NCI-H187 (cell line): ENCODE measurements at places on chromosomes 11 and 22.

DNA sequence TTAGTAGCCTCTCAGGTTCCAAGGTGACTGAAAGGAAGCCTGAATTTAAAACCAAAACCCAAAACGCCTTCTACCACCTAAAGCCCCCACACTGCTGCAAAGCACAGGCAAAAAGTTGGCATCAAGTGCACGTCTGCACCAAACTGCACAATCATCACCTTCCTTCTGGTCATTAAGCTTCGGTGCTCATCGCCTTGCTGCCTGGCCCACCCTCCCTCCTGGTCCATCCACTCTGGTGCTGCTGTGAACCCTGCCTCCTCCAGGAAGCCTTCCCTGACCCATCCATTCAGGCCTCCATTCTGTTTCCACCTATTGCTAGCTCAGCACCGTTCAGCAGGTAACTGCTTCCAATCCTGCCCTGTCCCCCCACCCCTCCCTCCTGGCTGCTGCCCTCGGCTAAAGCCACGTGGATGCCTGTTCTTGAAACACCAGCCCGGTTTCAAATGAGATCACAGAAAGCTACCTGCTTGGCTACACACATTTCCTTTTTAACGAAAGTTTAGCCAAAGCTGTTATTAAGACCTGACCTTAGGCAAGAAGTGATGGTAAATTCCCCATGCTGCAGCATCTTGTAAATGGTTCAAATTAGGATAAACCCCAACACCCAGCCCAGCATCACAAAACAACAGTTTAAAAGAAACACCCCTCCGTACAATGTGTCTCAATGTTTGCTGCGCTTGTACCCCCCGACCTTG, 53.8 kb upstream of the CD5 start:
- DNase-seq, result no peak

DNA sequence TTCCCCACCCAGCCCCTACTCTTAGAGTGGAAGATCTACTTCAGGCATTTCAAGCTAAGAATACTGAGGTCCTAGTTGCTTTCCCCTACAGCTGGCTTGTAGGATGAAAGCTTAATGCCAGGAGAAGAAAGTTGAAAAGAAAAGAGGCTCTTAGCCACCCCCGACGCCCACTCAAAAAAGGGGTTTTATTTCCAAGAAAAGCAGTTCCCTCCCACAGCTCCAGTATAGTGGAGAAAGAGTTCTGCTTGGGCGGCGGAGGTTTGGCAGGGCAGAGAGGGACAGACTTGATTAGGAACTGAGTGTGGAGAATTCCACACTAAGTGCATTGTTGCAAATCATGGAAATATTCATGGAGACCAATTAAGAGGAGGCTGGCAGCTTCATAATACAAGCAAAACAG, 470.9 kb downstream of the ETS1 start:
- no peak for DNase-seq

GRCh38 chr22:17770180-17771077, 3.8 kb downstream of the BID start:
- DNase-seq, result no peak

DNA sequence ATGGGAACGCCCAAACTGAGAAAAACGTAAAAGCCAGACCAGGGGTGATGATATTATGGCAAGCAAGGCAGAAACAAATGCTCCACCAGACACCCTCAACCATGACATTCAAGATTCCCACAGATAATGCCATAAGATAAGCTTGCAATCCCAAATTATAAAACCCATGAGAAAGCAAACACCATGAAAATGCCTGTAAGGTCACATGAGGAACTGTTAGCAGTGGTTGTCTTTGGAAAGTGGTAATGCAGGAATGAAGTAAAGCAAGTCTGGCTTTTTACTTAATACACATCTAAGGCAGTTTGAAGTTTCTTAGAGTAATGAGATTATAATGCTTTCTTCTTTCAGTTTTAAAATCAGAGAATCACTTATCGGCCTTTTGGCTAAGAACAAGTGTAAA, 111.0 kb downstream of the MN1 start:
- no peak for DNase-seq

DNA sequence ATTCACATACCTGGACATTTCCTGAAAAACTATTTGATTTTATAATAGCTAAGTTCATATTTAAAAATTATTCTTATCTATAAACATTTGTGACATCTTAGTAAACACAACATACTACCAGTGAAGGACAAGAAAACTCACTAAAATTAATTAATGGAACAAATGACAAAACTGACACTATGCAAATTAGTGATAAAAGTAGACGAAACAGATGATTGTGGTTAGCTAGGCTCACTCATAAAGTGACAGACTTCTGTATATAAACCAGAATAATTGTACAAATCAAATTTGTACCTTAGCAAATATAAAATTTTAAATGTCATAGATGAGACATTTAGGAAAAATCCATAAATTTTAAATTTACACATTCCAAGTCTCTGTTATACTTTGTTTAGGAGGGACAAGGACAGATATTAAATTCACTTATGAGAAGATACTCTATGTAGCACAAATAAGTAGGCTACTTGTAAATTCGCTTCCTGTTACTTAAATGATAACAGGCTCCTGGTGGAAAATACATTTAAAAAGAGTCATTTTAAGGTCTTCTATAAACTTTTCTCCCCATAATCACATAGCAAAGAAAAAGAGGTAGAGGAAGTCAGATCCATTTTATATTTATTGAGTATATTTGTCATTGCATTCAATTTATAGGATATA, 81.2 kb downstream of the KIF18A start:
- no peak for DNase-seq

GRCh38 chr11:44848203-44848962, 102.3 kb downstream of the TP53I11 start:
- no peak for DNase-seq

DNA sequence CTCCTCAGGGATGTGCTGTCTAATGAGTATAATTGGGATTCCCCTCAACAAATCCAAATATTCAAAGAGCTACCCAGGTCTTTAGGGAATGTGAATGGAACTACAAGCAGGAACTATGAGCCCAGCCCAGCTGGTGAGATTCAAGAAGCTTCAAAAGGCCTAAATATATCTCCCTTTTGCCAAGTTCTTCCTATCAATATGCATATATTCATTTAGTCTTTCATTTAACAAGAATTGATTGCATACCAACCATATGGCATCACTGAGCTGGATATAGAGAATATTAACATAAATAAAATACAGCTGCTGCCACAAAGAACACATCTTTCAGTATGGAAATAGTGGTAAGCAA, 58.9 kb upstream of the PRSS23 start:
- no peak for DNase-seq

GRCh38 chr22:27022274-27022895, 365.0 kb downstream of the MIAT start:
- no peak for DNase-seq

- no peak for DNase-seq
Measured at GRCh38 chr22:38262051-38262795, 10.6 kb downstream of the TMEM184B start.

DNA sequence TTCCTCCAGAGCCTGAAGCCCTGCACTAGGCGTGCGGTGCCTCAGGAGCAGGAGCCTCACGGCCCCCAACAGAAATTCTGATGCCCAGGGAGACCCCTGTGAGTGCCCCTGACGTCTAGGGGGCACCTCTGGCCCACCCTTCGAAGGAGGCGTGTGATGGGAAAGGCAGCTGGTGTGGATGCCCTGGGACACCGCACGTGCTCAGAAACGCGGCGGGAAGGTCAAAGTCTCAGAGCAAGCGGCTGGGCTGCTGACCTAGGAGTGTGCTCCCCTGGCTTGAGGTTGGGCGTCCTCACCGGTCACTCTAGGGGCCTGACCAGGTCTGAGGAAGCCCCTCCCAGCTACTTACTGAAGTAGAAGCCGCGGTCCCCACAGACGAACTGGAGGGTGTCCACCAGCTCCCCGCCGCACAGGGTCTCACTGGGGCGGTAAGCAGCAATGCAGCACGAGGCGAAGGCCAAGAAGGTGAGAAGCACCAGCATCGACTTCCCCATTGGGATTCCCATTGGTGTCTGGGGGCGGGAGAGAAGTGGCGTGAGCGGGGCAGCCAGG, 4.1 kb downstream of the IGF2 start:
- no peak for DNase-seq

- no peak for DNase-seq
Measured at GRCh38 chr11:102780491-102780918, at the start of gene MMP10. MMP10 (minus strand) TSS chr11:102780628; CDS start chr11:102780591, 37 bp downstream.

- no peak for DNase-seq
Measured at GRCh38 chr11:61569701-61570100, 11.2 kb downstream of the SYT7 start.

DNA sequence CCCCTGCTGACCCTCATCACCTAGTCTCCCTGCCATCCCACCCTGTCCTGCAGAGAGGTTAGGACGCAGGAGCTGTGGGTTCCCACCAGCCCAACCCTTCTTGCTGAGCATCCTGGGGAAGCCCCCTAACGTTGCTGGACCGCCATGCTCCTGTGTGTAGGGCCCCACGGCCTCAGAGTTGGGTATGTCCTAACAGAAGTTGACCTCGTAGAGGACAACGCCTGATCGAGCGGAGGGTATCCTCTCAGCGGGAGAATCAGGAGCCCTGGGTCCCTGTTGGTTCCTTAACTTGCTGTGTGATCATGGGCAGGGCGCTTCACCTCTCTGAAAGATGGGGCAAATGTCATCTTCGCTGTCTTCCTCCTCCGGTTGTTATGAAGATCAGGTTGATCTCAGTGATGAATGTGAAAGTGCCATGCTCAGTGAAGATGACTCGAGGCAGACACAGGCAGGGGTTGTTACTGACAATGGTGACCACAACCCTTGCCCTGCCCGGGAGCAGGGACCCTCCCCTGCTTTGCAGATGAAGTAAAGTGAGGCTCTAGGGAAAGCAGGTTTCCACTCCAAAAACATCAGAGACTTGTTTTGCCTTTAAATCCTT, 19.3 kb upstream of the CD5 start:
- DNase-seq, result no peak

- DNase-seq, result no peak
Measured at GRCh38 chr11:123065621-123066020, 3.7 kb upstream of the HSPA8 start.

DNA sequence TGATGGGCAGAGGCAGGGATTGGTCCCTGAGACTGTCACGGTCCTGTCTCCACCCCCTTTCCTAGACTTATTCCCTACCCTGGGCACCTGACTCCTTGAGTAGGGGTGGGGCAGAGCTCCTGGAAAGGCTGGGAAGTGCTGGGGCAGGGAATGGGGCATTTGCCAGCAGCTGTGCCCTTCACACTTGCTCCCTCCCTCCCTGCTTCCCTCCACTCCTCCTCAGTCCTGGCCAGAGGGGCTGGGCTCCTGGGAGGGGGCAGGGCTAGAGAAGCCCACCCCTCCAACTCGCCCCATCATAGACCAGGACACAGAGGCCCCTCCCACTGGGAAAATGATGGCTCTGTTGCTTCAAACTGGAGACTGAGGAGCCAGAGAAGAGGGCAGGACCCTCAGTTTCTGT, 11.6 kb downstream of the SCN2B start:
- DNase-seq, result no peak

DNA sequence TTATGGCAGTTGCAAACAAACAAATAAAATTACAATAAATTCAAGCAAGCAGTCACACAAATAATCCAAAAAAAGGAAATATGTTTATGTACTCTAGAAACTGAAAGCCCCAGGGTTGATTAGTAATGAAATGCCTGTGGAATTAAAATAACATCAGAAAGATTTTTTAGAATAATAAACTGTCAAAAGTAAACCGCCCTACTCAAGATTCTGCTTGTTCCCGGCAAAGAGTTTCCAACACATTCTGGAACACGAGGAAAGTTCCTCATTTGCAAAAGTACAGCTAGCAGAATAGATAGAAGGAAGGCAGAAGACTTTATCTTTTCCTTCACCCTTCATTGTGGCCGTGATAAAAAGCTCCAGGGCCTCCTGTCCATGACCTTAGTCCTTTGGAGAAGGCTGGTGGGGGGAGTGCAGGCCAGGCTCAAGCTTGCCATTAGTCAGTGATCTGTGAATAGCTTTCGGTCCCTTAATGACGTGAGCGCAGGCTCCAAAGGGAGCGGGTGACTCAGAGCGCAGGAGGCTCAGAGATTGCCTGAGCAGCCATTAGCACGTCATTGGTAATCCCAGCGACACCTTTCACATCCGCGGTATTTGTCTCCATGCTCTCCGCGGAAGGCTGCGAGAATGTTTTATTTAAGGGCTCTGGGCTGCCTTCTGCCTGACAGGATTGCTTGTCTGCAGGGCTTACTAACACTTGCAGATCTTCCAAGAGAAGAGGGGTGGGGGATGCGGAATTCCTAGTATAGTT, 458.3 kb downstream of the METTL15 start:
- no peak for DNase-seq

DNA sequence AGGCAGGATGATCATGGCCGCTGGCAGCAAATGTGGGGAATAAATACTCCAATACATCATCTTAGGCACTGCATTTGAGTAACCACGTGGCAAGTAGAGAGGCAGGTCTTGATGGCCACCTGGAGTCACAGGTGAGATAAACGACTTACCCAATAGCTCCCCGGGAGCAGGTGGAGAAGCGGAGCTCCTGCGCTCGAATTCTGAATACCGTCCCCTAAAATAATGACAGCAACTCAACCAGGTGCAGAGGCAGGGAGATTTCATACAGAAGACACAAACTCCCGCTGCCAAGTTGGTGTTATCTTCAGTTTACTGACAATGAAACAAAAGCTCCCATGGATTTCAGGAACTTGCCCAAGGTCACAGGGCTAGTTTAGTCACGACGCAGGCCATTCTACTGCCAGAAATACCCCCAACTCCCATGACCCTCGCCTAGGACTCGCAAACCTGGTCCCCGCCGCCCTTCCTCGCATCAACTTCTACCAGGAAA, 437 bp downstream of the SLC43A3 start:
- DNase-seq, result no peak

DNA sequence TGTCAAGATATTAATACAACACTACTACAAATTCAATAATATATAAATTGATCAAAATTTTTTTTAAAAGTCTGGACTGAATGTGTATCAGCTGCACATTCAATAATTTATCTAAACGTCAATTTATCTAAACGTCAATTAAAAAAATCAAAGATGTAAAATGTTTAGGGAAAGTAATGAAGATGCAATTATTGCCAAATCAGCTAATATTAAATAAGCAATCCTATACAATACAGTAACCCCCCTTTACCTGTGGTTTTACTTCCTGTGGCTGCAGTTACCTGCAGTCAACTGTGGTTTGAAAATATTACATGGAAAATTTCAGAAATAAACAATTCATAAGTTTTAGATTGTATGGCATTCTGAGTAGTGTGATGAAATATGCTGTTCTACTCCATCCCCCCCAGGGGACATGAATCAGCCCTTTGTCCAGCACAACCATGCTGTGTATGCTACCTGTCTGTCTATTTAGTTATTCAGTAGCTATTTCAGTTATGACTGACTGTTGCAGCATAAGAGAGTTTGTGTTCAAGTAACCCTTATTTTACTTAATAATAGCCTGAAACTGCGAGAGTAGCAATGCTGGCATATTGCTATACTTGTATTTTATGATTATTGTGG, 72.2 kb downstream of the CWF19L2 start:
- no peak for DNase-seq
